ENCODE measurements at places on chromosomes 12 and 14. TPM values are rescaled to one million over a fixed set of nuclear protein-coding genes. Genes with fewer than 3 reads are reported as not detected.

Gene IL22
- not detected for total RNA-seq

Gene CELA1
- total RNA-seq: not detected

Gene MYF6
- total RNA-seq: not detected

Gene RIPK3
- total RNA-seq: 0.24 TPM

DNA sequence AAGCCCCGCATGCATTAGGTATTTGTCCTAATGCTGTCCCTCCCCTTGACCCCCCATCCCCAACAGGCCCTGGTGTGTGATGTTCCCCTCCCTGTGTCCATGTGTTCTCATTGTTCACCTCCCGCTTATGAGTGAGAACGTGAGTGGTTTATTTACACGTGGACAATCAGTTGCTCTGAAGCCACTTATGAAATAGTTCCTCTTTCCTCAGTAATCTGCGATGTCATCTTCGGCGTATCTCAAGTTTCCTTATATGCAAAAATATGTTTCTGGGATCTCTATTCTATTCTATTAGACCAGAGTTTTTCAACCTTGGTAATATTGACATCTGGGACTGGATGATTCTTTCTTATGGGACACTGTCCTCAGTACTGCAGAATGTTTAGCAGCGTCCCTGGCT lies 56.0 kb upstream of the DCD start:
- H3K27me3 ChIP-seq: no peaks in the 10 kb centered on the region
- H3K36me3 ChIP-seq: no peaks in the 10 kb centered on the region
- no peak for DNase-seq

- H3K27ac ChIP-seq: no peak overlapping the region
- H3K4me1 ChIP-seq: no peaks in the 10 kb centered on the region
- H3K4me3 ChIP-seq: no peak overlapping the region
- no peaks in the 10 kb centered on the region for H3K36me3 ChIP-seq
These were observed 89.3 kb downstream of the EPS8 start for GRCh38 chr12:15699886-15700285.

DNA sequence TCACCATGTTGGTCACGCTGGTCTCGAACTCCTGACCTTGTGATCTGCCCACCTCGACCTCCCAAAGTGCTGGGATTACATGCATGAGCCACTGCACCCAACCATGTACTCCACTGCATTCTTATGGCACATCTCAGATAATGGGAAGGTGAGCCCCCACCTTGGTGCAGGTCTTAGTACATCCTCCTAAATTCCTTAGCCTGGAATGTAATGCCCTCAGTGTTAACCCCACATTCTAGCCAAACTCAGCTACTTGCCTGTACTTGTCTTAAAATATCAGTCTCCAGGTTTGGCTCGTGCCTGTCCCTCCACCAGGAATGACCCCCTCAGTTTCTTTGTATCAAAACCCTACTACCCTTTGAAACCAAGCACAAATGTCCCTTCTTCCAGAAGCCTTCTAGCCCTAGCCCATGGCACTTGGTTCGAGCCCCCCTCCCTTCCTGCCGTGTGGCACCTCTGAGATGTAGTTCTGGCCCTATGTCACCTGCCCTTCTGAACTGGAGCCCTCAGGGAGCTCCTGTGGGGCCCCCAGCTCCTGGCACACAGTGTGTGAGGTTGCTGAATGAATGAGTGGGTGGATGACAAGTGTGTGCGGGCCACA lies 8.4 kb downstream of the KCNH3 start:
- DNase-seq: no peak
- peaks cover 97% of the 10 kb centered on the region for H3K27me3 ChIP-seq
- H3K36me3 ChIP-seq: no peaks in the 10 kb centered on the region
- H3K27ac ChIP-seq: no peak overlapping the region

GRCh38 chr14:97077687-97078086 lies 280.5 kb downstream of the VRK1 start:
- no peak overlapping the region for H3K4me3 ChIP-seq
- DNase-seq: no peak
- H3K36me3 ChIP-seq: no peaks in the 10 kb centered on the region
- no peak overlapping the region for H3K27ac ChIP-seq
